ENCODE measurements at places on chromosomes 2 and 18. TPM values are rescaled to one million over a fixed set of nuclear protein-coding genes. Genes with fewer than 3 reads are reported as not detected.

DNA sequence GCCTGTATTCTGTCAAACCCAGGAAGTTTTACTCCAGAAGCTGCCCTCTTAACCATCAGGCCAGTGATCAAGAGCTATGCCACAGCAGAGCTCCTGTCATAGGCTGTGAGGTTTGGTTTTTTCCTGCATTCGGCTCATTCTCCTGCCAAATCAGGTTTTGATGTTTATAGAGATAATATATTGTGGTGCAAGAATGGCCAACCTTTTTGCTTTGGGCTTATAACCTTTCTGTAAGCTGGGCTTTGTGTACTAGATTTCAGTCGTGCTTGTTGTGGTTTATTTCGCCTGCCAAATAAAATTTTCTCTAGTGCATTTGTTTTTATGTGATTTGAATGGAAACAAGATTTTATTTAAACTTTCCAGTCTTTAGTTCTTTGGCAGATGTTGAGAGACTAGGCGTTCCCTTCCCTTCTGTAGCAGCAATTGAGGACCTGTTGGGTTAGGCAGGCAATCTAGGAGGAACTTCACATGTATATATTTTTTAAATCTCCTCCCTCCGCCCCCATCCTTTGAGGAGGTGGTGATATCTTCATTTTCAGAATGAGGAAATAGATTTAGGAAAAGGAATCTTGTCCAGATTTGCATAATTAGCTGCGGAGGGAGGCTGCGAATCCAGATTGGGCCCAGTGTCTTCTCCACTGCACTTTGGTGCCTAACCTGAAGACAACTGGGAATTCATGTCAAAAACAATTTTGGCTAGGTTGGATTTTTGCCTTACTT, 2.6 kb downstream of the KDM3A start:
- DNase-seq = no peak

The CD8B gene
- total RNA-seq = 1.2 TPM

GRCh38 chr2:240792629-240793312, 27.2 kb downstream of the KIF1A start:
- DNase-seq = no peak

The STON1 gene
- total RNA-seq = 6.7 TPM

DNA sequence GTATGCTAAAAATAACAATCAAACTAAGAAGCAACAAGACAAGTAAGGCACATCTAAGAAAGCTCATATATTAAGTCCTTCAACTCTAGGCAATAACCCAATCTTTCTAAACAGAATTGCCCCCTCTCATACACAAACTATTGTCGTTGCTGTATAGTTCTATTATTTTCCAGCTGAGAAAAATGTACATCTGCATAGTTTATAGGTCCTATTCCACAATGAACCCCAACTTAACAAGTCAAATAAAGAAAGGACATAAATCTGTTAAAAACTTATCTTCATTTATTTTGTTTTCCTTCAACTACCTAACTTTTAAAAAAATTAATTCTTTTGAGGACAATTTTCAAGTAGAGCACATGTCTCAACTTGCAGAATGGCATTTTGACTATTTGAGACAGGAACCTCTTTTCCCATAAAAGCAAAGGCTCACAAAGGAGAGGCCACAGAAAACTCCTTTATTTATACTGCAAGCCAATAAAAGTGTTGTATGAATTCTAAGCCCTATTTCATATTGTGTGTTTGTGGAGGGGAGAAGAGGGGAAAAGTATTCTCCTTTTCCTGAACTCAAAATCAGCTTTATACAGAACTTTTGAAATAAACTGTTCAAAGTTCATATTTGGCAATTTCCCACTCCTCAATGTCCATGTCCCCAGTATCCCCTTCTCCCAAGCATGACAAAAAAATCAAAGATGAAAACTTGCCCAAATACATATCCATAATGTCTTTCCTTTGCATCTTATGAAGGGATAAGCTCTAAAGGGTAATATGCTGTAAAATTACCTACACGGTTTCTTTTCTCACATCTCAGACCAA, 37.4 kb downstream of the RTN4 start:
- no peak for DNase-seq

GRCh38 chr18:6086731-6087130, 191.4 kb upstream of the TMEM200C start:
- no peak for DNase-seq

DNA sequence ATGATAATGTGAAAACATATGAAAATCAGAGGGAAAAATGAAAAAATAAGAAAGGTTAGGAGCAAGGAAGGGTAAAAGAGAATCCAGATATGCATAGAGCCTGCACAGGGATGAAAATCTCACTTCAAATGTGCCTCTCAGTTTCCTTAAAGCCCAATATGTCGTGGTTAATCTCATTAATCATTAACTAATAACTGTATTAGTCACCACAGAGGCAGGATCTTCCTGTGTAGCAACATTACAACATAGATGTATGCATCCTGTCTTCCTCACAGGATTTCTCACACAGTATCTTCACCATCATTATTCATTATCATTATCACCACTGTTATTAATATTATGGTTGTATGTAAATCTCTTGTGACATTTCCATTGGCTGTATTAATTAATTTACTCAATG, 361.2 kb upstream of the SOX11 start:
- DNase-seq = no peak

The NABP1 gene
- total RNA-seq = 7.1 TPM

The RGPD4 gene
- 0.10 TPM for total RNA-seq

DNA sequence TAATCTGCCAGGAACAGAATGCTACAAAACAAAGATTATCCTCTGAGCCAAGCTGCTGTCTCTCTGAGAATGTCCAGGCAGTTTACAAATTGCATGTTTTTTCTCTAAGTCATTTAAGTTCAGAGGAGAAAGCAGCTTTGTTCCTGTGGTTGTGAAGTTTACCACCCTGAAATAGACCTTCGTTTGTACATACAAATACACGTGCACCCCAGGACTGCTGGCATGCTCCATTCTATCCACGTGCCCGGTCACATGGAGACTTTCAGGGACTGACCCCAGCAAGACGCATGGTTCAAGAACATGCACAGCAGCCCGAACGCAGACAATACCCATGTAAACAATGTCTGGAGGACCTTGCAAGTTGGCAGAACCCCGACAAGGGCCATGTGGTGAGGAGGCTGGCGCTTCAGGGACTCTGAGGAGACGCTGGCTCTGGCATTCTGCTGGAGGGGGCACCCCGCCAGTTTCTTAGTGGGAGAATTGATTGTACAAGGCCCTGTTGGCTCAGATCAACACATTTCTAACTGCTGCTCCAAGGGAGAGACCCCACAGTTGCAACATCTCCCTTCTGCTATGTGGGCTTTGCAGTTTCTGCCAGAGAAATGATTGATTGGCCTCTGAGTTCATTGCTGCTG, 33.3 kb downstream of the FAM178B start:
- peak; percentile 60 for DNase-seq

The CAPN13 gene
- not detected for total RNA-seq

The CD8A gene
- 1.5 TPM for total RNA-seq

DNA sequence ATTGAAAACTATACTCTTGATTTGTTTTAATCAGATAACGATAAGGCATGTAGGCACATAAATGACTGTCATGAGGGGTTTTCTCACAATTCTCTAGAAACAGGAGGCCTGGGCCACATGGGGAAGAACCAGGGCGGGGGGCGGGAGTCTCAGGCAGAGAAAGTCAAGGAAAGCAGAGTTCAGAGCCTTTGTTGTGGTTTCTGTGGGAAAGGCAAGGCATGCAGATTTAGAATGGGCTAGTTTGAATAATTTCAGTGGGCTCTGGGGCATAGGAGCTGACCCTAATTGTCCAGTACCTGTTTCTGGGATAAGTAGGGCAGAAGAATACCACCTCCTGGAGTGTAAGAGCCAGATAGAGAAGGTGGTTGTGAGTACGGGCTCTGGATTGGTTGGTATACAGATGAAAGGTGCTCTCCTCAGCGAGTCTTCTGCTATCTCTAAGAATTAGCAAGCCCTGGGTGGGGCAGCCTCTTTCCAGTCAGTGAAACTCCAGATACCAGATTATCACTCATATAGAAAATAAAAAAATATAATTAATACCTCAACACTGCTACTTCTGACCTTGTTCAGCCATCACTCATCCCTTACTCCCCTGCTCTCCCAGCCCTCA, 41.5 kb upstream of the CYRIA start:
- DNase-seq = no peak

The LAMA1 gene
- 0.17 TPM for total RNA-seq

The UGGT1 gene
- total RNA-seq = 24.6 TPM

- no peak for DNase-seq
These were observed 162.5 kb upstream of the SETBP1 start for GRCh38 chr18:44518091-44518615.

GRCh38 chr2:4502230-4502843, 799.0 kb downstream of the DCDC2C start:
- no peak for DNase-seq

The GTF3C2 gene
- total RNA-seq = 19.8 TPM

The IFIH1 gene
- 5.9 TPM for total RNA-seq
